NT2/D1 (cell line): ENCODE measurements at places on chromosomes 11 and 22.

DNA sequence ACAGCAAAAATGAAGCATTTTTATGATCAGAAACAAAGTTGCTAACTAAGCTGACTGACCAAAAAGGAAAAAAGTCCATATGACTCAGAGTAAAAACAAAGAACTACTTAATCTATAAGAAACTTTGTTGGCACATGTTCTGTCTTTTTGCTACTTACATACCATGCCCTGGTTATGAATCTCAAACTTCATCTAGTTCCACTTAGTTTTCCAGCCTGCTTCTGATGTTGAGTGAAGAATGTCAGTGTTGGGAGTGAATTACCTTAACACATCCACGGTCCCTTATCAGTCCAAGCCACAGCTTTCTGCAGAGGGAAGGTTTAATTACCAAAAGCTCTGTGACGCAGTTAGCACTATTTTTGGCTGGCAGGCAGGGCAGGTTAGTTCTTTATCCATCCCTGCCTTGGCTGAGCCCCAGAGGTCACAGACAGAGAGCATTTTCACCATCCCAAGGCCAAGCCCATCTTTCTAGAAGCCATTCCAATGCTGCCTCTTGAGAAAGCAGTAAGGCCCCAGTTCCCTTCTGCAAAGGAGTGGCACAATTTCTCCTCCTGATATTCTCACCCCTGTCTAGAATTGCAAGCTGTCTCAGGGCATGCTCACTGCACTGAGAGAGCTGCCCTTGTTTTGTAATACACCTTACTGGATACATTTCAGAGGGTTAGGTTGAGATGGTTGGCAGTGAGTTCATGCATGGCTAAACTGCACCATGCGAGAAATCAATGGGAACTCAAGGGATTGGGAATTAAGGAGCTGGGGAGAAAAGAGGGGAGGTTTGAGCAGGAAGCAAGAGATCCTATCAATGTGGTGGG, 67.1 kb downstream of the SLC1A2 start:
- DNase-seq: no peak

DNA sequence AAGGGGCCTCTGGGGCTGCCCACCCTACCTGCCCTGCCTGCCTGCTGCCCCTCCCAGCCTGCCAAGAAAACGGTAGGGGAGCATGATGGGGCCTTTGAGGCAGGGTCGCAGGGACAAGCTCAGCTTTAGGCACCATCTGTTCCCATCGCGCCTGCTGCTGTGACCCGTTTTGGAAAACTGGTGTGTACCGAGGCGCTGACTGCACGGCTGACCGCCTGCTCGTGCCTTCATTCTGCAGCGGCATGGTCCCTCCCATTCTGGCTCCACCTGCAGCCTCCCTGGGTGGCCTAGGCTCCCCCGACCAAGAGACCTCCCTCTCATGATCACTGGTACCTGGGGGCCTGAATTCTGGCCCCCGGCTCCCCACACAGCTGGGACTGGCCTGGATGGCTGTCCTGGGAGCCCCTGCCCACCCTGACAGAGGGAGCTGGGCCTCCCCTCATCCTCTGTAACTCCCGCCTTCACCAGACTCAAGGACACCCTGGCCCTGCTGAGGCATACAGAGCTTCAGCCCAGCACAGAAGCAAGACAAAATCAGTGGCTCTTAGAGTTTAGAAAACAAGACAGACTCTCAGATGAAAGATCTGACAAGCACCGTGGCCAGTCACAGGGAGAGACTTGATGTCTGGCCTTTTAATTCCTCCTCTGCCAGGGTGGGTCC, 6.5 kb upstream of the MYRF start:
- DNase-seq: no peak

DNA sequence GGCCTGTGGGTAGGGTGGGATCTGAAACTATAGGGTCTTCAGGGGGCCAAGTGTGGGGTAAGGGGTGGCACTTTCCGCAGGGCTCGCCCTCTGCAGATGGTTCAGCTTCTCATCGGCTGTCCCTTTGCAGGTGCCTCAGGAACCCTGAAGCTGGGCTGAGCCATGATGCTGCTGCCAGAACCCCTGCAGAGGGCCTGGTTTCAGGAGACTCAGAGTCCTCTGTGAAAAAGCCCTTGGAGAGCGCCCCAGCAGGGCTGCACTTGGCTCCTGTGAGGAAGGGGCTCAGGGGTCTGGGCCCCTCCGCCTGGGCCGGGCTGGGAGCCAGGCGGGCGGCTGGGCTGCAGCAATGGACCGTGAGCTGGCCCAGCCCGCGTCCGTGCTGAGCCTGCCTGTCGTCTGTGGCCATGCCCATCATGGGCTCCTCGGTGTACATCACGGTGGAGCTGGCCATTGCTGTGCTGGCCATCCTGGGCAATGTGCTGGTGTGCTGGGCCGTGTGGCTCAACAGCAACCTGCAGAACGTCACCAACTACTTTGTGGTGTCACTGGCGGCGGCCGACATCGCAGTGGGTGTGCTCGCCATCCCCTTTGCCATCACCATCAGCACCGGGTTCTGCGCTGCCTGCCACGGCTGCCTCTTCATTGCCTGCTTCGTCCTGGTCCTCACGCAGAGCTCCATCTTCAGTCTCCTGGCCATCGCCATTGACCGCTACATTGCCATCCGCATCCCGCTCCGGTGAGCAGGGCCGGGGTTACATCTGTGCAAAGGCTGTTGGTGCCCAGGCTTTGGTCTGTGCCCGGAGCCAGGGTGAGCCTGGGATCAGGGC, 5.8 kb downstream of the ADORA2A start:
- no peak for DNase-seq

- DNase-seq: no peak
Observed at GRCh38 chr11:108886660-108887009, 221.8 kb downstream of the DDX10 start.

- DNase-seq: no peak
Observed at GRCh38 chr11:122666743-122667142, 11.2 kb downstream of the UBASH3B start.

DNA sequence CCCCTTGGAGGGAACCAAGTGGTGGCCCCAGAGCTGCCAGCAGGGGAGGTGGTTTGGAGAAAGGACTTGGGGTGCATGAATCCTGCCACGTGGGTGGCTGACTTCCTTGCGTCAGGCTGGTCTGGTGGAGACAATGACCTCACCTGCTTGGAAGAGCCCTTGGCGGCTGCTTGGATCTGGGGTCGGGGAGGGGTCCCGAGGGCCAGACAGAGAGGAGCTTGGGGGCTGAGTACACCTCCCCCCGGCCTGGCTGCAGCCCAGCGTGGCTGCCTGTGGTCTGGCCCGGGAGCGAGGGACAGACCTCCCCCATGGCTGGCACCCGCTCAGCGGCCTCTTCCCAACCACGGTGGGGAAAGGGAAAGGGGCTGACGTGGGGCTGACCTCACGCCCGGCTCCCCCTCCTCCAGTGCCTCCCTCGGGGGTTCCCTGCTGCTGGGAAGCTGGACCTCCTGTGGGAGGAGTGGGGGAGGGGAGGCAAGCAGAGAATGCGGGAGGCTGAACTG, 13.8 kb downstream of the LIF start:
- no peak for DNase-seq

DNA sequence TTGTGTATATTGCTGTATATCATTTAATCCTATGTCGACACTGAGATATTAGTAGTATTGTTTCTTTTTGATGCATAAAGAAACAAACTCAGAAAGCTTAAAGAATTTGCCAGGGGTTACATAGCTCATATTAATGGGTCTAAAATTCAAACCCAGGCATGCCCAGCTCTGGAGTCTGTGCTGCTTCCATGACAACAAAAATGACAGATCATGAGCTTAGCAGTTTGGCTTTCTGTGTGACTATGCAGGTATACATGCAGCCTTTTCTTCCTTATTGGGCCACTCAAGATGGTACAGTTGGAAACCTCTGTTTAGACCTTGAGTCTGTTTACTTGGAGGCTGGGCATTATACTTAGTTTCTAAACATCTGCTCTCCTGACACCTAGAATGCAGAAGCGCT, 220.5 kb upstream of the TENM4 start:
- DNase-seq: no peak

DNA sequence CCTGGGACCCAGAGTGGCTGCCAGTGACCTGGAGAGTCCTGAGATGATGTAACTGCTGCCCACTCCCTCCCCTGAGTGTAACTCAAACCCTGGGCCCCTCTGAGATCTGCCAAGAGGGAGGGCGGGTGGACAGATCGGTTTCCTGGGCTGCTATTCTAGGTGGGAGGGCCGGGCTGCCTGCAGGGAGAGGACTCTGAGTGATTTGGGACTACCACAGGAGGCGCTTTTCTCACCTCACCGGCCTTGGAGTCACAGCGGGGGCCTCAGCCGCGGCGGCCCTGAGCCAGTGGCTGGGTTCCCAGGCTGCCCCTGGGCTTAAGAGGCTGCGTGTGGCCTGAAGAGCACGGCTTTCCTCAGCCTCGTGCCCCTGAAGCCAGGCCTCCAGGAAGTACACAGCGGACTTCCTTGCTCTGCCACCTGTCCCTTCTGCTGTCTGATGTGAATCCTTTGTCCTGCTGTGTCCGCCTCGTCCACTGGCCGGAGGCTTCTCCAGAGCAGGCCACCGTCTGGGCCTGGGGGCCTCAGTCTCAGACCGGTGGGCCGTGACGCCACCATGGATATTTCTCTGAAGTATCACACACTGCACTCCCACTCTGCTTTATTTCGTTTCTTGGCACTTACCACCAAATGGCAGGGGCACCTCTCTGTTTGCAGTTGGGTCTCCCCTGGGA, 11.5 kb downstream of the RELT start:
- no peak for DNase-seq

- no peak for DNase-seq
Observed at GRCh38 chr11:65790902-65791650, 4.2 kb downstream of the OVOL1 start.

DNA sequence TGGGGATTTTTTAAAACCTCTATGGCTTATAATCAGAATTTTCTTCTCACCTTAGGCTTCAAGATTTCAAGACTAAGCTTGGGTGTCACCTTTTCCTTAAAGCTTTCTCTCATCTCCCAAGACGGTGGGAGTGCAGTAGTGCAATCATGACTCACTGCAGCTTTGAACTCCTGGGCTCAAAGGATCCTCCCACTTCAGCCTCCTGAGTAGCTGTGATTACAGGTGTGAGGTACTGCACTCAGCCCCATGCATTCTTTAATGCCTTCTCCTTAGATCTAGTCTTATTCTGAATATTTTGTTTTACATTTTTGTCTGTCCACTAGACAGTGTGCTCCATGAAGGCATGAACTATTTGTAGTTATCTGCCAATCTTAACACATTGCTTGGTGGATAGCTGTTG, 55.7 kb upstream of the FAT3 start:
- DNase-seq: no peak

- peak; percentile 89 for DNase-seq
Observed at GRCh38 chr11:68257477-68258362, 14.1 kb downstream of the C11orf24 start.
